ENCODE measurements at places on chromosomes 4 and X.
A peak's percentile ranks its signal among the peaks of the same experiment; 100 is the strongest.

DNA sequence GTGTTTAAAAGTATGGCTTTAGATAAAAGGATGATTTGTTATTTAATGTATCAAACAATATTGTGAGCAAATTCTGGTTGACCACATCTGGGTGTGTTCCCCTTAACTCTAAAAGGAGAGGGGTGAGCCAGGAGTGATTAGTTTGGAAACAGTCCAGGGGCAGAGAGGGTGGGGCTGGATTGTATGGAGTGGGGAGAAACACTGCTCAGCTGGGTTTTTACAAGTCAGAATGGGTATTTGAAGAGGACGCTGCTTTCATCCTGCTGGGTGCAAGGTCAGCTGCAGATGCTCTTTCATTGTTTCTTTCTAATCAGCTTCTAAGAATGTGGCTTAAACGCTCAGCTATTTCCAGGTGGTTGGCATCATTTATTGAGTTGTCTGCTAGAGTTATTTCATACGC, 82.8 kb upstream of the LIMCH1 start:
- DNase-seq = no peak

GRCh38 chrX:135345107-135345589, 35.9 kb downstream of the ETDC start:
- no peak for DNase-seq

DNA sequence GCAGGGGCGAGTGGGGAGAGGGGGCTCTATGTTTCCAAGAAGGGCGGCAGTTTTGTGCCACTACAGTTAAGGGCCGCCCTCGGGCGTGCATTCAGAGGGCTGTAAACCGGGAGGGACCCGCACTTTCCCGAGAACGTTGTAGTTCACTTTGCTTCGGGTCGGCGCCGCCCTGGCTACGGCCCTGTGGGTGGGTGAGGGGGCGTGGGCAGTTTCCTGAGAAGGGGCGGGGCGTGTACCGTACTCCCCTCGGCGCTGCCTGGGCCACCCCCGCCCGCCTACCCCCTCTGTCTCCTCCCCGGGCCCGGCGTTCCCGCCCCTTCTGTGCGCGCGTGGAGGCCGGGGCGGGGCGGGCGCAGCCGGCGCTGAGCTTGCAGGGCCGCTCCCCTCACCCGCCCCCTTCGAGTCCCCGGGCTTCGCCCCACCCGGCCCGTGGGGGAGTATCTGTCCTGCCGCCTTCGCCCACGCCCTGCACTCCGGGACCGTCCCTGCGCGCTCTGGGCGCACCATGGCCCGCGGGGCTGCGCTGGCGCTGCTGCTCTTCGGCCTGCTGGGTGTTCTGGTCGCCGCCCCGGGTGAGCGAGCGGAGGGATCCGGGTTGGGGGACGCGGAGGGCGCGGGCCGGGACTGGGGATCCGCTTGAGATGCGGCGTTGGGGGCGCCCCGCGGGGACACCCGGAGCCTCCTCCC, at the start of gene CD99:
Gene CD99 (plus strand): TSS at position 440 of the 687 bp plus-strand sequence. CDS start 66 bp downstream, at position 506.
- peak; percentile 83 for DNase-seq

GRCh38 chr4:181173046-181173445, 1070.2 kb upstream of the TENM3 start:
- DNase-seq = no peak

DNA sequence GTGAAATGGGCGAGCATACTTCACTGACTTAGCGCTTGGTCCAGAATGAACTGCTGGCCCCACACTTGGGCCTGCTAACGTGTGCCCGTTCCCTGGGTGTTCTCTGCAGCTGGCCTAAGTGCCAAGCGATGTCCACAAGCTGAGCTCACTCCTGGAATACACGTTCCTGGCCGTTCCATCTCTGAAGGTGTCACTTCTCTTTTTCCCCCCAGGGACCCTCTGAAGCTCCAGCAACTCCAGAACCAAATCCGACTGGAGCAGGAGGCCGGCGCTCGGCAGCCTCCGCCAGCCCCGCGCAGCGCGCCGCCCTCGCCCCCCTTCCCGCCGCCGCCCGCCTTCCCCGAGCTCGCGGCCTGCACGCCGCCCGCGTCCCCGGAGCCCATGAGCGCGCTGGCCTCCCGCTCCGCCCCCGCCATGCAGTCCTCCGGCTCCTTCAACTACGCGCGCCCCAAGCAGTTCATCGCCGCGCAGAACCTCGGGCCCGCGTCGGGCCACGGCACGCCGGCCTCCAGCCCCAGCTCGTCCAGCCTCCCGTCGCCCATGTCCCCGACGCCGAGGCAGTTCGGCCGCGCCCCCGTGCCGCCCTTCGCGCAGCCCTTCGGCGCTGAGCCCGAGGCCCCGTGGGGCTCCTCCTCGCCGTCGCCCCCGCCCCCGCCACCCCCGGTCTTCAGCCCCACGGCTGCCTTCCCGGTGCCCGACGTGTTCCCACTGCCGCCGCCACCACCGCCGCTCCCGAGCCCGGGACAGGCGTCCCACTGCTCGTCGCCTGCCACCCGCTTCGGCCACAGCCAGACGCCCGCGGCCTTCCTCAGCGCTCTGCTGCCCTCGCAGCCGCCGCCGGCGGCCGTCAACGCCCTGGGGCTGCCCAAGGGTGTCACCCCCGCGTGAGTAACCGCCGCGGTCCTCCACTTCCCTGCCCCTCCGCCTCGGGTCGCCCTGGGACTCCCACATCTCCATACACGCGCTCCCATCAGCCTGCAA, 132.3 kb downstream of the CBR4 start:
- no peak for DNase-seq

DNA sequence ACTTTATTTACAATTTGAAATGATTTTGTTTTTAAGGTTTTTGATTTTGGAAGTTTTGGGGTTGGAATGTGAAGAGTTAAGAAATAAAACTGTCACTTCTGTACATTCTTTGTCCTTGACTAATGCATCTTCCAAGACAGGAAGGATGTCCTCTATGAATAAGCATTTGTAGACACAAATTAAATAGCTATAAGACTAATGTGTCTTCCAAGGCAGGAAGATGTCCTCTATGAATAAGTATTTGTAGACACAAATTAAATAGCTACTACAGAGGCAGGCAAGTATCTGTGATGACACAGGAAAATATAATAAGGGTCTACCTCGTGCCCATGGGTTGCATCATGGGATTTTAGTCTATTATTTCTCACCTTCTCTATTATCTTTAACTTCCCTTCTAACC, 14.5 kb downstream of the PRSS48 start:
- DNase-seq = no peak

DNA sequence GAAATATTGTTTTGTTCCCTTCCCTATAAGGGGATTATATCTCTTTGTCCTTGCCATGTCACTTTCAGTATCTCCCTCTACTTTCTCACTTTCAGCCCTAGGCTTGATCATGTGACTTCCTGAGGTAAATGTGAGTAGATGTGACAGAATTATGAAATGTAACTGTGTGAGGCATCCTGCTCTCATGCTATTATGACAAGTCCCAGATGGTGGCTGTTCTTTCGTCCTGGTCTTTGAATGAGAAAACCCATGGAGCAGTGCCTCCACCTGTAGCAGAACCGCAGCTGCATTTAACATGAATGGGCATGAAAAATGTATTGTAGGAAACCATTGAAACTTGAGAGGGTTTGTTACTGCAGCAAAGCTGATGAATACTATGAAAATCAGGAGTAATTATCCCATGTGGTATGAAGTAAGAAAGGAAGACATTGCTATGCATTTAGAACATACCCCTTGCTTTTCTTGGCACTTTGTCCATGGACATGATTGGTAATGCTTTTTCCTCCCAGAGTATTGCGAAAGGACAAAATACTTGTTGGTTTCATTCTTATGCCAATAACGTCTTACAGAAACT, 202.2 kb upstream of the GPRIN3 start:
- DNase-seq = no peak
